ENCODE measurements at places on chromosomes 6 and 20.
A peak's percentile ranks its signal among the peaks of the same experiment; 100 is the strongest.

- DNase-seq, result no peak
Observed at GRCh38 chr20:44398335-44398734, 42.8 kb downstream of the HNF4A start.

GRCh38 chr20:37789408-37789807, 95.6 kb downstream of the CTNNBL1 start:
- no peak for DNase-seq

DNA sequence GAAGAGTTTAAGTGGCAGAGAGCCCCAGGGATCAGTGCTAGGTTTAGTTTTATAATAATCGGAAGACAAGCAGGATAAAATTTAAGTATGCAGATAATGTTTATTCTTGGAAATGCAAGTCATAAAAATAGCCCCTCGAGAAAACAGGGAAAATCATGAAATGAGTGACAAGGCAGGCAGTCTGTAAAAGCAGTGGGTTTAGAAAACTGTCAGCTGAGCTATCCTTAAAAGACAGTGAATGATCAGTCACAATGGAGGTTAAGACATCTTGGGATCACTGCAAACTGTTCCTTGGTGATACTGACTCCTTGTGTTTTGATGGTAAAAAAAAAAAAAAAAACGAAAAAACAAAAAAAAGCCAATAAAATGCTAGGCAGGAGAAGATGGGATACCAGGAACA, 61.3 kb upstream of the BCLAF1 start:
- no peak for DNase-seq

DNA sequence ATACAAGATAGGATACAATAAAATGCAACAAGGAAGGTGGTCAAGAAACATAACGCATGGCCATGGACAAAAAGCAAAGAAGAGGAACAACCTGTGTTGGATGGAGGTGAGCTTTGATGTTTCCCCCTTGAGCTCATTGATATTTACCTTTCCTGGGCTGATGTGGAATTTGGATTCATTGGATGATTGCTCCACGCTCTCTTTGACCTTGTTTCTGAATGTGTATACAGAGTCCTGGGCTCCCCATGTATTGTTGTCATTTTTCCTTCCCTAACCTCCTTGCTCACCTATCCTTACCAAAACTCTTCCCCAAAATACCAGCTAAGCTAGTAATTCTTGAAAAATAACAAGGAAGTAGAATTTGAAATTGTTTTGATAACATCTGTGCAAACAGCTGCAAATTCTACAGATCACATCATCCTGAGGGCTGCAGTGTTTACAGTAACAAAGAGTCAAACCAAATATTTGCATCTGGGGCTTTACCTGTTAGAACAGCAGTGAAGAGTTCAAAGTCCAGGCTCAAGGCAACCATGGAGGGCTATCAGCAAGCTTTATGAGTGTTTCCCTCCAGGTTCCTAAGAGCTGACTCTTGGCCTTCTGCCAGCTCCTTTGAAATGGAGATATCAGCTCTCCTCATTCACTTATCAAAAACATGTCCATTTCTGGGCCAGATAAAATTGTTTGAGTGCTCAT, 214.3 kb upstream of the MARCKS start:
- no peak for DNase-seq

DNA sequence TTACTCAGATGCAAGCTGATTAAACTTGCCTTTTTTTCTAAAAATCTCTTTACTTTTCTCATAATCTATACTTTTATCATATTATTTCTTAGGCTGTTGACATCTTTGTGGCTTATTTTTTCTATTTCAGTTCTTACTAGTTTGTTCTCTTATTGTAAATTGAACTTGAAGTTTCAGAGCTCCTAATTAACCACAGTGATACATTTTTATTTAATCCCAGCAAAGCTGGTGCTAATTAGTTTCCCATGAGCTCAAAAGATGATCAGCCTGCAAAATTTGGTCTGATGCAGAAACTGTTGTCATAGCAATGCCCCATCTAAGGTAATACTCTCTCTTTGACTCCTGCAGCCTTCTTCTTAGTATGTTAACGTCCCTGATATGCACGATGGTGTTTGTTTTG, 170.3 kb downstream of the FUT9 start:
- DNase-seq, result no peak

DNA sequence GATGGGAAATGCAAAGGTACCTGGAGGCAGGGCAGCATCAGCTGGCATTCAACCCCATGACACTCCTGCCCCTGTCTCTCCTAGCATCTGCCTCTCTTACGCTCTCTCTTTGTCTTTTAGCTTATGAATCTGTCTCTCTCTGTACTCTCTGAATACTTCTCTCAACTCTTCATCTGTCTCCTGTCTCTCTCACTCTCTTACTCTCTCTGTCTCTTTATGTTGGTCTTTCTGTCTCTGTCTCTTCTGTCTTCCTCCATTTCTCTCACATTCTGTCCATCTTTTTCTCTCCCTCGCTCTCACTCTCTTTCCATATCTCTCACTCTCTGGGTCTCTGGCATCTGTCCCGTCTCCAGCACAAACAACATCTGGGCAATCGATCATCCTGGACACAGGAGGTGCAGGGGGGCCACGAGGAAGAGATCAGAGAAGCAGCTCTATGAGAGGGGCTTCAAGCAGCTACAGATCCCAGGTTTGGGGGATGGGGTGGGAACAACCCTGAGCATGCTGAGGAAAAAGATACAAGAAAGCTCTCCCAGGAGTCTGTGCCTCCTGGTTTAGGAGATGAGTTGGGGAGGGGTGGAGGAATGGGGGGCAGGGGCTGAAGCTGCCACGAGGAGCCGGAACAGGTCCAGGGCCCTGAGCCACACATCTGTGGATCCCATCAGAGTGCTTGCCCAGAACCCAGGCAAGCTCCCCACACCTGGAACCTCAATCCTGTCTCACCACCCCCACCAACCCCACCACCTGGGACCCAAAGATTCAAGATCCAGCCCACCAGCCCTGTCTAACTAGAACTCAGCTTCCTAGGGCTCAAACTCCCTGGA, 2.4 kb downstream of the COL11A2 start:
- peak; percentile 72 for DNase-seq

GRCh38 chr6:96743496-96743895, 93.8 kb downstream of the GPR63 start:
- DNase-seq, result no peak

DNA sequence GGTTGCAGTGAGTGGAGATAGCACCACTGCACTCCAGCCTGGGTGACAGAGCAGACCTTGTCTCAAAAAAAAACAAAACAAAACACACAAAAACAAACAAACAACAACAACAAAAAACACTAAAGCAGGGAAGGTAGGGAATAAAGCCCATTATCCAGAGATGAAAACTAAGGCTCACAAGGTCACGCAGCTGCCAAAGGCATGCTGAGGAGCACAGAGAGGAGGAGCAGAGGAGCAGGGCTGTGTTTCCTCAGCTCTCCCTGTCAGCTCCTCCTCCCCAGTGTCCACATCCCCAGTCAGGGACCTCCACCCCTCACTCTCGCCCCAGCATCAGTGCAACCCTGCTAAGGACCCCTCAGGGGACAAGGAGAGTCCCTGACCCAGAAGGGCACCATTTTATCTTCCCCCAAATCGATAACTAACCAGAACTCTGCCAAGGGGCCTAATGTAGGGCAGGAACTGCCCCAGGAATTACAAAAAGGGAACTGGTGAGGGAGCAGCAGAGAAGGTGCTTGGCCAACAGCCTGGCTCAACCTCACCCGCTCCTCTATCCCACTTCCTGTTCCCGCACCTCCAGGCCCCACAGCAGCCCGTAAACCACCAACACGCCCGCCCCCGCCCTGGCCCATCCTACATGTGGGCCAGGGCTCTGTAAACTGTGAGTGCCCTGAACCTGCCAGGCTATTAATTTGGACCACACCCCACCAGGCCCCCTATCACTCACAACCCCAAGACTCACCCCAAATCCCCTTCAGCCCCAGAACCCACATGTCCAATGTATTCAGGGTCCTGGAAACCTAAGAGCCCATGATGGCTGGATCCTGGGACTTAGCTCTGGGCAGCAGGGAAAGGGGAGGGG, 9.0 kb downstream of the TEAD3 start:
- no peak for DNase-seq

DNA sequence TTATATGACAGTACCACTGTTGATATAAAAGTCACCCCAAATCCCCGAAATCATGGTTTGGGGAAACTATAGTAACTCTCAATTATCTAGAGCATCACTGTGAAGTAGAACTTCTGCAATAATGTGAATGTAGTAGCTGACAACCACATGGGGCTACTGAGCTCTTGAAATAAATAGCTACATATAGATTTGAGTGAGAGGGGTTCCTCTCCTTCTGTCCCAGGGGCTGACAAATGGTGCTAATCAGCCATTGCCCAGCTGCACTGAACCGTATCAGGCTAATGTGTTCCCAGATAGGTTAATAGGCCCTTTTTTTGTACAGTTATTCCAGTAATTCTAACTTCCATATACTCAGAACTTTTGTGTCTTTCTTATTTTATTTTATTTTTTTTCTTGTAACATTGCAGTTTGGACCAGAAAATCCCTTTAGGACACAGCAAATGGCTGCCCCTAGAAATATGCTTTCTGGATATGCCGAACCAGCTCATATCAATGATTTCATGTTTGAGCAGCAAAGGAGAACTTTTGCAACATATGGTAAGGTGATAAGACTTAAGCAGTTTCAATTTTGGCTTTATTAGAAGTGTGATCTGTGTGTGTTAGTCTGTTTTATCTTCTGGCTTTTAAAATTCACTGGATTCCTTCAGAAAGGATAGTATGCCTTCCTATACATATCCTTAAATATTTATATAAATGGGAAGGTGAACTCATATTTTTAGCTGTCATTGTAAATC, 21.1 kb downstream of the CDC40 start:
- no peak for DNase-seq

DNA sequence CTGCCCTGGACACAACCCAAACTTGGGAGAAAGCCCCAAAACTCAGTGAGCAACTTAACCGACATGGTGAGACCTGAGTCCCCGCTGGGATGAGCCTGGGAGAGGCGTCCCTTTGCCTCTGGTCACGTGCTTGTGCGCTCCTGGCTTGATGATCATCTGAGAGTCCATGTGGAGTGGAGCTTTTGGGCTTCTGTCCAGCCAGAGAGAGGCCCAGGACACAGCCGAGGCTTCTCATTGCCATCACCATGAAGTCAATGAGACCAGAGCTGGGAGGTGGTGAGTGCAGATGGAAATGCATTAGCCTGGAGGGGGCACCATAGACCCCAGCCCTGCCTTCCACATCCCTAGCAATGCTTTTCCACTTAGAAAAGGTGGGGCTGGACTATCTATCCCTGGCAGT, 250.0 kb downstream of the SLC24A3 start:
- DNase-seq, result no peak

DNA sequence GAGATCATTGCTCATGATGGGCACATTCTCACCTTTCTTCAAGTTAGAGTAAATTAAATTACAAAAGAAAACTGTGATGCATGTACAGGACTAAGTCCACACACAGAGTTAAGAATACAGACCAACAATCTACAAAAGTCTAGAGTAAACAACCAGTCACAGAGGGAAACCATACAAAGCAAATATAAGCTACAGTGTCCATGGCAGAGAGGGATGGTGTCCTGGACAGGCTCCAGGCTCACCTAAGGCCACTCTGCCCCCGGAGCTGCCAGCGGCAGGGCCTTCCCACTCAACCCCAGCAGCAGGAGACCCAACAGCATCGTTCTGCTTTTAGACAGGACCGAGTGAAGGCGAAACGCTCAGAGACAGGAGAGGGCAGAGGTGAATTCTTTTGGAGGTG, 16.0 kb downstream of the PDE10A start:
- DNase-seq, result no peak

DNA sequence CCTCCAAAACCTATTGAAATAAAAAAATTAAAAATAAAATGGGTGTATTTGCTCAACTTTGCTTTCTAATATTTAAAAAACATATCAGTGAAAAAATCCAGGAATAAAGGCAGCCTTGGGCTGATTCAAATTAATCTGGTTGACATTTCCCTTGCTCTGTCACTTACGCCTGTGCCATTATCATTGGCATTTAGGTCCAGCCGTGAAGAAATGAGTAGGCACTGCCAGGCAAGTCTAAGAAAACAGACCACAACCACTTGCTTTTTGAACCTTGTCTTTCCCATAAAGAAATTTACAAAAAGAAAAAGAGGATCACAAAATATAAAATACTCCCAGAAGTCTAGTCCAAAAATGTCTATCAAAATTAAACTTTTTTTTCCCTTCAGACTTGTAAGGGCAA, 59.2 kb upstream of the HBS1L start:
- no peak for DNase-seq

DNA sequence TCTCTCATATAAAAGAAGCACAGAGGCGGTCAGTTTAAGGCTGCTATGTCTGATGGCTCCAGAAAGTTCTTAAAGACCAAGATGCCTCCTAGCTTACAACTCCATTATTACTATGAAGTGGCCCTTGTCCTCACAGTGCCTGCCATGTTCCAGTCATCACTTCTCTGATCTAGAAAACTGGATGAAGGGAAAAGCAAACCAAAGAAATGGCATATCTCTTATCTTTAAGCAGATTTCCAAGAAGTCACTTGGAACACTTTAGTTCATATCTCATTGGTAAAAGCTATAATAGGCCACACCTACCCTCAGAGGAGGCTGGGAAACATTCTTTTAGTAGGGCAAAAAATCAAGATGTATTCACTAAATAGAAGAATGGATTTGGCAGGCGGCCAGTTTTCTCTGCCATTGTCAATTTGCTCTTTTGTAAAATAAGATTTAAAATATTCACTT, 289.6 kb downstream of the TBC1D7 start:
- no peak for DNase-seq
